H4 (cell line): ENCODE measurements at places on chromosomes 1 and 21. TPM values are rescaled to one million over a fixed set of nuclear protein-coding genes. Genes with fewer than 3 reads are reported as not detected.

DNA sequence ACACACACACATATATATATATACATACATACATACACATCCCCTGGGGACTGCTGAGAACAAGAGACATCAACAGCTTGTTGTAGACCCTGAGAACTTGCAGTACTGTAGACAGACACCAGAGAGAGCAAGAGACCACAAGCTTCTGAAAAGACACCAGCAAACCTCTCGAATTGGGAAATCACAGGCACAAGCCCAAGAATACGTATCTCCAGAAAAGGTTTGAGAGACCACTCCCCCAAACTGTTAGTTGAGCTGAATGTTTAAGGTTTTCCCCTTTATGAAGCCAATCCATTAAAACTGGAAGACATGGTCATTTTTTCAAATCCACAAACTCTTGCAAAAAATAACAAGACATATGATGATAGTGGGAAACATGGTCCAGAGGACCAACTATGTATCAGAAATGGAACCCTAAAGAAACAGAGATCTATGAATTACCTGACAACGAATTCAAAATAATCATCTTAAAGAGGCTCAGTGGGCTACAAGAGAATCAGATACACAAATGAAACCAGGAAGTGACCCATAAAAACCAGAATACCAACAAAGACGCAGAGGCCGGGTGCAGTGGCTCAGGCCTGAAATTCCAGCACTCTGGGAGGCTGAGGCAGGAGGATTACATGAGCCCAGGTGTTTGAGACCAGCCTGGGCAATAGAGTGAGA is 45.1 kb downstream of the SLC2A1 start:
- DNase-seq: peak; percentile 73

The TENT5C gene
- 0.76 and 1.1 TPM in 2 replicates for total RNA-seq

DNA sequence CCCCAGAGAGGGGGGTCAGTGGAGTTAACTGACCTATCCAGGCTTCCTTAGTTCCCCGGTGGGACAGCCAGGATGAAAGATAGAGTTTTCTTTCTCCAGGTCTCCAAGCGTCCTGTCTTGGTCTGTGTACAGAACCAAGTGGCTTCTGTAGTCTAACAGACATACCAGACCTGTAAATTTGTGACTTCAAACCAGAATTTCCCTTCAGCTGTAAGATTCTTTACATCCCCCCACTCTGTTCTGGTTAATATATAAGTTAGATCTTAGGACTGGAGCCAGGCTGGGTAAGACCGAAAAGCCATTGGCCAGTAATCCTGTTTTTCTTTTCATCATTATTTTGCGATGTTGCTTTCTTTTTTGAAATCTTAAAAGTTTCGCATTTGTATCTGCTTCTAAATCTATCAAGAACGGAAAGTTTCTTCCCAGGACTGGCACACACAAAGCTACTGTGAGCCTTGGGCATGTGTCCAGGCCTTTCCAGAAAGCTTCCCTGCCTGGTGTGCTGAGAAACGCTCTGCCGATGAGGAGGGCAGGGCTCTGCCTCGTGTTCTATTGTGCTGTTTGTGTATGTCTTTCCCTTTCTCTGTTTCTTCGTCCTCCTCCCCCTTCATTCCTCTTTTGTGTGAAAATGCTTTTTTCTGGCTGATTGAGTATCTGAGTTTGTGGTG is 72.3 kb downstream of the RGL1 start:
- no peak for DNase-seq

GRCh38 chr1:206649261-206649921 is 14.1 kb downstream of the DYRK3 start:
- no peak for DNase-seq

DNA sequence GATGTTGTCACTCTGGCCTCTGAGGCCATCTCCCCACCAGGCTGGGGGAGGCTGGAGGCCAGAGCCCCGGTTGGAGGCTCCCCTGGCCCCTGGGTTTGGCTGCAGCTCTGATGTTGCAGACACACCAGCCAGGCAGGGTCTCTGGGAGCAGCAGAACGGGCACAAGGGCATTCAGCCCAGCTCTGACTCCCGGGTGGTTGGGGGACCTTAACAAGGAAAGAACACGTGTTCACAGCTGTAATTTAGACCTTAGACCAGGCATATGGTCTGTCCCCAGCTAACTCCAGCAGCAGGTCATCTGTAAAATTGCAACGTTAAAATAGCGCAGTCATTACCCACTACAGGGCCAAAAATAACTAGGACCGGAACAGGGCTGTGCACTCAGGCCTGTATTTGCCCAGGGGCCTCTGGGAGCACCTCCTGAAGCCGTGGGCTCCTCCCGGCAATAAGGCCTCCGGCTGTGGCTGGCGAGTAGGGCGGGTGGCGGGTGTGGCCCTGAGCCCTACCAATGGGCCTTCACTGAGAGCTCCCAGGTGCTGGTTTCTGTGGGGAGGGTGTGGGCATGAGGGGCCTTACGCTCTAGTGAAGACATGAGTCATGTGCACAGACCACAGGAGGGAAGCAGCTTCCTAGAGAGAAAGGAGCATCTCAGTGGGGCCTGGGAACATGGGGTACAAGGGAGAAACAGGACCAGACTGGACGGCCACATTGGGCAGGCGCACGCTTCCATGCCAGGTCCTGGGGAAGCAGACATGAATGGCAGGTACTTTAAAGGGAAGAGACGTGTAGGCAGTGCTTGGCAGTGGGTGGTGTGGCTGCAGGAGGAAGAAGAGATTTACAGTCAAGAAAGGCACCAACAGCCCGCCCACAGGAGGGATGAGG is 6.1 kb downstream of the LDLRAP1 start:
- DNase-seq: peak; percentile 85

DNA sequence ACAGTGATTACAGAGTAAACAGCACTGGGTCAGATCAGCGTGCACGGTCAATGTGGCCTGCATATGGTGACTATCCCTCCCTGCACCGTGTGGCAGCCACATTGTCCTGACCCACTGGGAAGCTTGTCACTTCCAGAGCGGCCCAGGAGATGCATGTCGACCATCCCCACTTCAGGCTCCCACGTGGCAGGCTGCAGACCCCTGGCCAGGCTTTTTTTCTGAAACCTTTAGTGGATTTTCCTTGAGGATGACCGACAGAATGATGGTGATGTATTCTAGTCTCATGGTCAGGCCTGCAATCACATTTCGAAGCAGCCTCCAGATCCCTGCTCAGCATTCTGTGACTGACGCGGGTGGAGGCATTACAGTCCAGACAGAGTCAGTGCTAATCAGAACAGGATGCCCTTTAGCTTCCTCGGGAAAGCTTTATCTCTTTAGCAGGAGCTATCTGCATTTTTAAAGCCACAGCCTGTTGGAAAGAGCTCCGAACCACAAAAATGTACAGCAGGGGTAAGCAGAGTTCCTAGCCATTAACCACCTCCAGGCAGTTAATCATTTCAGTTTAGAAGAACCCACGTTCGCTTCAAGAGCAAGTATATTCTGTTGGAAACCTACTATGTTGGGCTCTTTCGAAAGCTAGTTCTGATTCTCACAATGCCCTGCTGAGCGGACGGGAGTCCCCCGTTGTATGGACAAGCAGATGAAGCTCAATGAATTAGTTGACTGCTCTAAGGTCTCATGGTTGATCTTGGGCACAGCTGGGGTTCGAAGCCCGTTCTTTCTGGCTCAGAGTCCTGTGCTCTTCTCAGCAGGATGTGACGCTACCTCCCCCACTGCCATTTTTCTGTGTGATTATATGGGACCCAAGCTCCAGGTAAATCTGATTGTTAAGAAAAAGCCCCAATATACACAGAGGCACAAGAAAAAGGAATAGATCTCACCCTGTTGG is 56.5 kb downstream of the IRF2BP2 start:
- peak; percentile 46 for DNase-seq

DNA sequence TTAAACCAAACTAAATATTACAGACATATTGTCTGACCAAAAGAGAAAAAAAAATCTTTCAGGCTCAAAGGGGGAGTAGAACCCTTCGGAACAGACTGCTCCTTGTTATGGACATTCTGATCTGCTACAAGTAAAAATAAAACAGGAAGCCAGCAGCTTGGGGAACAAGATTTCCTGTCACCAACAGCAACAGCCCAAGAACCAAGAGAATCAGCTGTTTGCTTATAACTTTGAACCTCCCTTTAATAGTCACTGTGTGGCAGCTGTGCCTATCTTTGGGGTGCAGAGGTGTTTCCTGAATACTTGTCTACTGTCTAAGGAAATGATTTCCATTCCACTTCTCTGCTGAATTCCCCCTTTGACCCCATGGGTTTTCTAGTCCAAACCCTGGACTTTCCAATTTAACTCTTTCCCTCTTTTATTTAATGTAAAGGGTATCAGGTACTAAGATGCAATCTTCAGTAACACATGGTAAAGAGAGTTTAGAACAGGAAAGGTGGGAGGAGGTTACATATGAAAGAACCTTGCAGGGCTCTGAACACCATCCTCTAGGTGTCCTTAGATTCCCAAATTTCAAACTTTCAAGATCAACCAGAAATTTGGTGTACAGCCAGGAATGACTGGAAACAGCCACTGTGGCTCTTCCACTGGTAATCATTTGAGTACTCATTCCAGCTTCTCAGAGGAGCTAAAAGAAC is 38.6 kb downstream of the GPR3 start:
- no peak for DNase-seq

The WNT4 gene
- total RNA-seq: 0.04 TPM in 1 of 2 replicates, not detected in the other

The STYXL2 gene
- 0.04 TPM in 1 of 2 replicates, not detected in the other for total RNA-seq

The SYTL1 gene
- 0.99 and 1.0 TPM in 2 replicates for total RNA-seq

The MSTO1 gene
- total RNA-seq: 23.4 and 24.0 TPM in 2 replicates

- DNase-seq: peak; percentile 47
Measured at GRCh38 chr1:38123356-38124135, 77.0 kb upstream of the POU3F1 start.

DNA sequence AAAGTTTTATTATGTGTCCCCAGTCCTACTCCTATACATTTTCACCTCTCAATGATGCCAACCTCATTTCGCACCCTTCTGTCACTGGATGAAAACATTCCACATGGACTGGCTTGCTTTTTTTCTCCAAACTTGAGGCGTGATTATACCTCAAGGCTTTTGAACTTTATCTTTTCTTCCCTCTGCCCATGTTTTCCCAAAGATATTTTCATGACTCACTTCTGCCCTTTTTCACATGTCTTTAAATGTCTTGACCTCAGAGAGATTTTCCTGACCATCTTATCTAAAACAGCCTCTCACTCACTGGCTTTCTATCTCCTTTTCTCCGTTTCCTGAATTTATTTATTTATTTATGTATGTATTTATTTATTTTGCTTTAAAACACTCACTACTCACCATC is 659.0 kb downstream of the PTPRC start:
- DNase-seq: no peak

DNA sequence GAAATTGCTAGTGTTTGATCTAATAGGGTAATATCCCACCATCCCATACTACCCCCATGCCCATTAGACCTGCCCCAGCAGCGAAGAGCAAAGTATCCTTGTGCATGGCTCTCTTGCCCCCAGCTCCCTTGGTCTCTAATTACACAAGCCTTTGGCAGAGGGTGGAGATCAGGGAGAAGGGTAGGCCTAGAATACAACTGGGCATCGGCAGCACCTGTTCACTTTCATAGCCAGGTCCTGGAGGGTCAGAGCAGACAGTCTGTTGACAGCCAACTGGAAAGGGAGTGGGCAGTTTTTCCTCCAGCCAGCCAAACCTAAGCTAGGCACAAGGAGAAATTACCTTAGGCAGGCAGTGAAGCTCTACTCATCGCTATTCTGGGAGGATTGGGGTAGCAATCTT is 2.7 kb upstream of the PIGC start:
- no peak for DNase-seq

The BEND5 gene
- 0.16 and 1.6 TPM in 2 replicates for total RNA-seq

- peak; percentile 96 for DNase-seq
Measured at GRCh38 chr1:245585252-245585959, 430.6 kb downstream of the KIF26B start.

The SYPL2 gene
- total RNA-seq: 0.27 and 0.54 TPM in 2 replicates

The LCE2B gene
- total RNA-seq: not detected in 2 replicates

DNA sequence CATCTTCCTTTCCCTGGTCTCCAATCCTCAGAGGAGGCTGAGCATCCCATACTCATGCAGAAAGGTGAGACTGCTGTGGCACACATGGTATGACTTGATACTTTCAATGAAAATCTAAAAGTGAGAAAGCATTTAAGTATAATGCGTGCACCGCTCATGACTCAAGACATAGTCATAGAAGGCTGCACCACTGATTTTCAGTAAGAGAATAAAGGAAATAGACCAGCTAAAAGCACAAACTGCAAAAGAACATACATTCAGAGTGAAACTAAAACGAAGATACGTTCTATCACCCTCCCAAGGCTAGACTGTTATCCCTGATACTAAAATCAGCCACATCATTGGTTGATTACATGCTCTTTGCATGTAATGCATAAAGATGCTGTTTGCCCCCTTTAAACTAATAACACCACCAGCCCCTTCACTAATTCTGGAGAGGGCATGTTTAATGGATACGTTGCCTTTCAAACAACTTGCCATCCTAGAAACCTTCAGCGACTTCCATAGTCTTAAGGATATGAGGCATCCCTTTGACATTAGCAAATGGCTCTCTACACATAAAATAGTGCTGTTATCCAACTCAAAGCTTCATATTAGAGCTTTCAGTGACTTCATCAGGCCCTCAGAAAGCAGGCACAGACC is 2.1 kb downstream of the PLD5 start:
- no peak for DNase-seq

The NR1I3 gene
- total RNA-seq: not detected in 2 replicates

GRCh38 chr1:16924216-16924918 is 2.6 kb downstream of the CROCC start:
- DNase-seq: no peak

DNA sequence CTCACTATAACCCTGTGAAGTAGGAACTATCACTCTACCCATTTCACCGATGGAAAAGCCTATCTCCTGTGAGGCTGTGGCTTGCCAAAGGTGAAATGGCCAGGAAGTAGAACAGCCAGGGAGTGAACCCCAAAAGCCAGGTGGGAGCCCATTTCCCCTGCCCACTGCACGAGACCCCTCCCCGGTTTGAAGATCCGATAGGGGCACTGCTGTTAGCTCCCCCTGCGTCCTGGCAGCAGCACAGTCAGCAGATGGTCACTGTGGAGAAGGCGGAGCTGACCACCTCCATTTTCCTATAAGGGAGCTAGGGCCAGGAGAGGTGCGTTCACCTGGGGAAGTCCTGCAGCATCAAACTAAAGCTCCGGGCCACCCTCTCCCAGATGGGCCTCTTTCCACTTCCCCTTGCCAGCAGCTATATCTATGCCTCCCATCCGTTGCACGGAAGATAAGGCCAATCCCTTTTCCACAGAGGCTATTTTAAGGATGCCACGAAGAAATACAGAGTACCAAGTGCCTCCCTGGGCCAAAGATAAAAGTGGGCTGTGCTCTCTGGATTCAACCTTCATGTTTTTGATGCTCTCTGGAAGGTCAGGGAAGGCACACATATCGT is 7.8 kb downstream of the ERG start:
- DNase-seq: no peak

The RHOU gene
- total RNA-seq: 2.1 and 2.8 TPM in 2 replicates

DNA sequence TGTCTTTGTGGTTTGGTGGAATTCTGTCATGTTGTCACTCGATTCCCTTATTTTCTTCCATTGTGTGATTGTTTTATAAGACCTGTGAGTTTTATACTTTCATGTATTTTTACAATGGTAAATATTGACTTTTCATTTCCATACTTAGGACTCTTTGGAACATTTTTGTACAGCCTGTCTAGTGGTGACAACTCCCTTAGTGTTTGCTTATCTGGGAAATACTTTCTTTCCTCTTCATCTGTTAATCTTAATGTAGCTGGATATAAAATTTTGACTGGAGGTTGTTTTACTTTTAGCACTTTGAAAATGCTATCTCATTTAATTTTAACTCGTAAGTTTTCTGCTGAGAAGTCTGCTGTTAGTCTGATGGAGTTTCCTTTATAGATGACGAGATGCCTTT is 310.5 kb downstream of the NUF2 start:
- no peak for DNase-seq

The DISP3 gene
- total RNA-seq: 0.27 and 0.31 TPM in 2 replicates

- no peak for DNase-seq
Measured at GRCh38 chr1:97832481-97832880, 88.4 kb downstream of the DPYD start.
